ENCODE measurements at places on chromosomes 1 and 21. TPM values are rescaled to one million over a fixed set of nuclear protein-coding genes. Genes with fewer than 3 reads are reported as not detected.
A peak's percentile ranks its signal among the peaks of the same experiment; 100 is the strongest.

The LCE1B gene
- not detected for total RNA-seq

The RIPPLY3 gene
- not detected for total RNA-seq

The IFNLR1 gene
- not detected for total RNA-seq

The UMODL1 gene
- total RNA-seq = not detected

The MCOLN2 gene
- total RNA-seq = 12.2 TPM

The NAV1 gene
- 49.2 TPM for total RNA-seq

The KRTAP15-1 gene
- not detected for total RNA-seq

DNA sequence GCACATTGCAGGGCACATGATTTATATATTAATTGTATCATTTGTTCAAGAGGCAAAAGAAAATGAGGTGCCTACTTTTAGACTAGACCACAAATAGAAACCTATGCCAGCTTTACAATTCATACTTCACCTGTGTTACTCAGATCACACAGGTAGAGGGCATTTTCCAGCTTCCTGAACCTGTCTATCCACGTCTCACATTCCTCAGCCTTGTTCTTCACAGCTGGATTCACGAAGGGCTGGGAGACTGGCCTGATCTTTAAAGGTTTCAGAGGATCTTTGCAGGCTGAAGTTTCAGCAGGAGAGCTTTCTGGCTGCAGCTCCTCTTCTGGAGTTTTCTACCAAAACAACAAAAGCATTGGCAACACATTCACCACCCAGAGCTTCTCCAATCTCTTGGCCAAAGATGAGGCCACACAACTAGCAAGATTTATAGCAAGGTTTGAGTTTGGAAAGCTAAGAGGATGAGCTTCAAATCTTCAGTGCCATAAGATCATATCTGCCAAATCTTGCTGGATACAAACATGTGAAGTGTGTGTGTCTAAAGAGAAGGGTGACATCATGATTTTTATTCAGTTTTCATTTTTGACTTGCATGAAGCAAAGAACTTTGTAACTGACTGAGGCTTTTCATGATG, 71.0 kb upstream of the CYP2J2 start:
- no peaks in the 10 kb centered on the region for H3K27me3 ChIP-seq
- no peaks in the 10 kb centered on the region for H3K36me3 ChIP-seq
- H3K27ac ChIP-seq = no peak overlapping the region
- DNase-seq = peak; percentile 12
- H3K4me1 ChIP-seq = no peaks in the 10 kb centered on the region
- no peak overlapping the region for H3K4me3 ChIP-seq

DNA sequence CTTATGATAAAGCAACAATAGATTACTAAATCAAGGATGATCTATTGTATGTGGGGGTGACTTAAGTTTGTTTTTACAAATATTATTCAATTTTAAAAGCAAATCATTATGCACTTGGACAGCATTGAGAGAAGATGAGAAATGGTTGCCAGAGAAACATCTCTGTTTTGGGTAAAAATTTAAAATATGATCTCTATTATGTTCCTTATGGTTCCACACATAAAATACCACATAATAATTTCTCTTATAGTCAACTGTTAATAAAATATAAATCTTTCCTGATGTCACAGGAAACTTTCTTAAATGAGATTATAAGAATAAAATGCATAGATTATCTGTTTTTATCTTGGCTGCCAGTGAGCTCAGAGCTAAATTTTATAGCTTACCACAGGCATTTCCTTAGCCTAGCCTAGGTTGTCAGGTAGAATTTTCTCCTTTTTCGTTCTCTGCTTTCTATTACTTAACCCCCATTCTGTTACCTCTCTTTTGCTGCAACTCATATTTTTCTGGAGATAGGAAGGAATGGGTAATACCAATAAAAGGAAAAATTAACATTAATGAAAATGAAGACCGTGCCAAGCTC, 109.7 kb downstream of the TGFB2 start:
- H3K4me1 ChIP-seq = no peaks in the 10 kb centered on the region
- H3K4me3 ChIP-seq = no peak overlapping the region
- no peak for DNase-seq
- H3K27me3 ChIP-seq = no peaks in the 10 kb centered on the region
- H3K36me3 ChIP-seq = no peaks in the 10 kb centered on the region

- H3K36me3 ChIP-seq = peaks cover 29% of the 10 kb centered on the region
- DNase-seq = no peak
- H3K4me3 ChIP-seq = no peak overlapping the region
- H3K27me3 ChIP-seq = no peaks in the 10 kb centered on the region
- no peak overlapping the region for H3K27ac ChIP-seq
Observed at GRCh38 chr21:31124010-31124409, 85.7 kb upstream of the KRTAP19-8 start.

- peak overlapping the region; percentile 88 for H3K4me3 ChIP-seq
- H3K27me3 ChIP-seq = no peaks in the 10 kb centered on the region
- no peaks in the 10 kb centered on the region for H3K36me3 ChIP-seq
- H3K4me1 ChIP-seq = peaks cover 43% of the 10 kb centered on the region
- no peak for DNase-seq
- peak overlapping the region; percentile 91 for H3K27ac ChIP-seq
Observed at GRCh38 chr1:154407198-154408091, 2.3 kb downstream of the IL6R start.

- no peak for DNase-seq
- no peaks in the 10 kb centered on the region for H3K4me1 ChIP-seq
- H3K36me3 ChIP-seq = no peaks in the 10 kb centered on the region
- H3K4me3 ChIP-seq = no peak overlapping the region
- no peaks in the 10 kb centered on the region for H3K27me3 ChIP-seq
Observed at GRCh38 chr1:85952460-85952859, 204.1 kb downstream of the COL24A1 start.

GRCh38 chr1:53183095-53183990, 13.3 kb upstream of the CPT2 start:
- H3K27ac ChIP-seq = no peak overlapping the region
- H3K36me3 ChIP-seq = no peaks in the 10 kb centered on the region
- H3K4me1 ChIP-seq = no peaks in the 10 kb centered on the region

GRCh38 chr1:18473195-18473815, 7.4 kb upstream of the KLHDC7A start:
- no peaks in the 10 kb centered on the region for H3K36me3 ChIP-seq
- H3K27me3 ChIP-seq = no peaks in the 10 kb centered on the region
- no peaks in the 10 kb centered on the region for H3K4me1 ChIP-seq
- H3K27ac ChIP-seq = no peak overlapping the region
- no peak for DNase-seq
- no peak overlapping the region for H3K4me3 ChIP-seq

DNA sequence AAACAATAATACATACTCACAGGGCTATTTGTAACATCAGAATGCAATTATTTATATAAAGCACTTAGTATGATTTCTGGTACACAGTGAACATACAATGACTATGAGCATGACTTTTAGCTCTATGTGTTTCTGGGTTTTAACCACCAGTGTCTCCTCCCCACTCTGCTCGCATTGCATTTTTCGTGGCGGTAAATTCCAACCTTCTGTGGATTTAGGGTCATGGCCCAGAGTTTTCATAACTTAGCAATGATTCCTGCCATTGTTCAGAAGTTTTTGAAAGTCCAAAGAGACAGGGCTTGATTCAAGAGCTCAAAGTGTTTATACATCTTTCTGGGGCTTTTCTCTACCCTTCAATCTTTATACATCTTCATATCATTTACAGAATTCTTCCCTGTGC, 191.3 kb downstream of the BACH1 start:
- no peak overlapping the region for H3K4me3 ChIP-seq
- H3K27ac ChIP-seq = no peak overlapping the region
- DNase-seq = no peak
- no peaks in the 10 kb centered on the region for H3K27me3 ChIP-seq
- no peaks in the 10 kb centered on the region for H3K4me1 ChIP-seq
- no peaks in the 10 kb centered on the region for H3K36me3 ChIP-seq

DNA sequence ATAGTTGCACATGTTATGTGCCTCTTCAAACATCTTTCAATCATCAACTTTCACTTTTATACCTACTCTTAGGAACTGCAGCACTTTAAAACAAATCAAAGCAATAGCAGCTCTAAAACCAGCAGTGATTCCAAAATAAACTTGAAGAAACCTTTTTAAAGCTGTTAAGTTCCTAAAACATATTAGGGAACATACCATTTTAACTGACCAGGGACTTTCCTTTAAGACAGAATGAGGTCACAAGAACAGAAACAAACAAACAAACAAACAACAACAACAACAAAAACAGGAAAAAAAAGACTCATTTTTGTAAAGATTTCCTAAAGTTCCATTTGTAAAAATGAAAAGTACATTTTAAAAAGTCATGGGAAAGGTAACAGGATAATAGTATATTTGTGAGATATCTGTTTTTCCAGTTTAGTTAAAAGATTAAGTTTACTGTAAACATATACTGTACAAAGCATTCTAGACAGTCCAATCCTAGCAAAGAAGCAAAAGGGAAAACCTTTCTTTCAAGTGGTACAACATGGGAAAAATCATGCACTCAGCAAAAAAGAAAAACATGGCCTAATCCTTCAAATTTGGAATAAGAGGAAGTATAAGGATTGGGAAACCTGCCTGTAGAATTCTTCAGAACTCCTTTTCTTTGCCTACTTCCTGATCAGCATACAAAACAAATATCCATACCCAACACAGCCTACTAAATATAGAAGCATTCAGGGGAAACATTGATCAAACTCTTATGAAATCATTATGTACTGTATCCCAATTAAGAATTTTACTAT, 45.5 kb downstream of the EPS15 start:
- no peaks in the 10 kb centered on the region for H3K36me3 ChIP-seq
- H3K4me1 ChIP-seq = peaks cover 14% of the 10 kb centered on the region
- no peak overlapping the region for H3K27ac ChIP-seq
- no peak overlapping the region for H3K4me3 ChIP-seq
- DNase-seq = no peak

- H3K27ac ChIP-seq = no peak overlapping the region
- peaks cover 11% of the 10 kb centered on the region for H3K36me3 ChIP-seq
- no peak for DNase-seq
- H3K4me1 ChIP-seq = no peaks in the 10 kb centered on the region
- H3K27me3 ChIP-seq = no peaks in the 10 kb centered on the region
Observed at GRCh38 chr1:41025979-41026819, 4.7 kb upstream of the SLFNL1 start.

DNA sequence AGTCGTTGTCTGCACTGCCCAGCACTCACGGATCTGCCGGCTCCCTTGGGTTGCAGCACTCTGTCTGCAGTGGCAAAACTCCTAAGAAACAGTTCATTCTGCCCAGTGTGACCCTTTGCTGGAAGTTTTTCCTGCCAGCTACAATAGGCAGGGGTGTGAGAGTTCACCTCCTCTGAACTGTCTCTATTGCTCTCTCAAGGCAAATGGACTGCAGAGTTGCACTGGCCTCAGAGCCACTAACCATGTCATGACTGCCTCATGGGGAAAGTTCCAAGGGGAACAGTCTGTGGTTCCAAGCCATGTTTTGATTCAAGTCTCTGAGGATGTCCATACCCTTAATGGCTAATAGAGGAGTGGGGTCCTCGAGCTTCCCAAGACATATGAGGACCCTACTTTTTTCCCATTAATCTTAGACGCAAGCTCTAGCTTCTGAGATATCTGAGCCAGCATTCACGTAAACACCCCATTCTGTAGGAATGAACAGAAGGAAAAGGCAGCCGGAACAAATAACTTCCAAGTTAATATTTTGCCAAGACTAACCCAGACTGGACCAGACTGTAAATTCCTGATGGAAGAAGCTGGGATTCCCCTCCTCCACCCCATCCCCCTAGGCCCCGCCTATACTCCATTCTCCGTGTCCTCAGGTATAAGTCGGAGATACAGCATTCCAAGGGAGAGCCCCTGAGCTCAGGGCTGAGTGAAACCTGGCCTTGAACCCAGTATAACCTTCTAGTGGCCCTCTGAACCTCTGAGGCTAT, 93.8 kb upstream of the AKT3 start:
- peaks cover 7% of the 10 kb centered on the region for H3K27me3 ChIP-seq
- no peaks in the 10 kb centered on the region for H3K4me1 ChIP-seq
- DNase-seq = no peak

GRCh38 chr1:185535621-185536020, 198.6 kb upstream of the HMCN1 start:
- H3K27me3 ChIP-seq = no peaks in the 10 kb centered on the region
- DNase-seq = no peak
- H3K27ac ChIP-seq = no peak overlapping the region
- no peak overlapping the region for H3K4me3 ChIP-seq
- no peaks in the 10 kb centered on the region for H3K4me1 ChIP-seq

DNA sequence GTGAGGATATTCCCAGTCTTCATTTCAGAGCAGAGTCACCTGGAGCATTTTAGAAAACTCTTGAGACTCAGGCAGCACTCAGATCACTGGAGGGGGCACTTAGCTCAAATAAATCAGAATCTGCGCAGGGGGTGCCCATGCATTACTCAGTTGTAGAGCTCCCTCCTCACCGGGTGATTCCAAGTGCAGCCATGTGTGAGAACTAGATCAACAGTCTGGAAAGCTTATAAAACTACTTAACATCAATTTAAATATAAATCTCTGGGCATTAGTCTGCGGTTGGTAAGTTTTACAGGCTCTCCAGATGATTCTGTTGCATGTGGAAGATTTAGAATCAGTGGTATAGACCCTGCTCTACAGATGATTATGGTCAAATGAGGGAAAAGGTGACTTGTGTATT, 128.6 kb downstream of the ST6GALNAC3 start:
- no peak overlapping the region for H3K27ac ChIP-seq
- no peak for DNase-seq
- no peaks in the 10 kb centered on the region for H3K4me1 ChIP-seq

GRCh38 chr1:23784846-23785245, 6.1 kb upstream of the LYPLA2 start:
- peak overlapping the region; percentile 28 for H3K27ac ChIP-seq
- peaks cover 2% of the 10 kb centered on the region for H3K4me1 ChIP-seq
- peaks cover 86% of the 10 kb centered on the region for H3K36me3 ChIP-seq
- no peaks in the 10 kb centered on the region for H3K27me3 ChIP-seq

GRCh38 chr21:35575280-35575915, 484.9 kb downstream of the SETD4 start:
- H3K36me3 ChIP-seq = no peaks in the 10 kb centered on the region
- no peak for DNase-seq
- H3K27me3 ChIP-seq = no peaks in the 10 kb centered on the region
- H3K27ac ChIP-seq = no peak overlapping the region
- no peak overlapping the region for H3K4me3 ChIP-seq

DNA sequence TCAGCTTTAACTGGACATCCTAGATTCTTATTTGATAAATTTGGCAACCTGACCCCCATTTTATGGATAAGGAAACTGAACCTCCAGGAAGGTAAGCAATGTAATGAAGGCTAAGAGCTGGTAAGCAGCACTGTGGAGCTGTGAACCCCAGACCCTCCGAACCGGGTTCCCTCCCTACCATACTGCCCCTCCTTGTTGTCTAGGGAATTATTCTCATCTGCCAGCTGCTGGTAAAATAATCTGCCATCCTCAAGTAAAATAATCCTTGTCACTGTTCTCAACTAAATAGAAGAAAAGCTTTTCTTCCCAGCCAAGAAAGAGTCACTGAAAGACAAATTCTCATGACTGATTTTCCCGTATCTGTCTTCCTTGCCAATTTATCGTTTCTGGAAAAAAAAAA, 55.8 kb upstream of the PRDX6 start:
- H3K27me3 ChIP-seq = no peaks in the 10 kb centered on the region
- peaks cover 4% of the 10 kb centered on the region for H3K36me3 ChIP-seq
- no peaks in the 10 kb centered on the region for H3K4me1 ChIP-seq
- H3K4me3 ChIP-seq = no peak overlapping the region
- no peak for DNase-seq
